HS-27A (cell line): ENCODE measurements at places on chromosomes 2 and 18.

- DNase-seq, result no peak
These were observed 159.8 kb downstream of the SH3RF3 start for GRCh38 chr2:109288544-109289368.

- DNase-seq, result no peak
These were observed 259.0 kb downstream of the PAX3 start for GRCh38 chr2:222039821-222040220.

DNA sequence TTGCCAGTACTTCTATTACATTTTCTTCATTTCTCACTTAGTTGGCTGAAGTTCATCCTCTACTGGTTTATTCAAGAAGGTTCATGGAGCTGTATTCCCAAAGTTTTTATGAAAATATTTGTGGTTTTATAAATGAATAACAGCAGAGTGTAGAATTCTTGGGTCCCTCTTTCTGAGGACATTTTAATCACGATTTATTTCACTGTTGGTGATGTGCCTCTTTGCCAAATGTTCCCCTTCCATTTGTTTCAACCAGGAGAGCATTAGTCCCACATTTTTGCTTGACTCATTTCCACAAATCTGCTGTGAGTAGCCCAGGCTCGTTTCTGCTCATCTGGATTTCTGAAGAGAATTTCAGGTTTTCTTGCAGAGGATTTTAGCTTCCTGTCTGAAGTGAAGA lies 20.8 kb downstream of the COPS7B start:
- DNase-seq, result no peak

GRCh38 chr2:17226941-17227490 lies 291.2 kb downstream of the RAD51AP2 start:
- DNase-seq, result no peak

- DNase-seq, result no peak
These were observed 195.1 kb downstream of the KCNE4 start for GRCh38 chr2:223247136-223247535.

DNA sequence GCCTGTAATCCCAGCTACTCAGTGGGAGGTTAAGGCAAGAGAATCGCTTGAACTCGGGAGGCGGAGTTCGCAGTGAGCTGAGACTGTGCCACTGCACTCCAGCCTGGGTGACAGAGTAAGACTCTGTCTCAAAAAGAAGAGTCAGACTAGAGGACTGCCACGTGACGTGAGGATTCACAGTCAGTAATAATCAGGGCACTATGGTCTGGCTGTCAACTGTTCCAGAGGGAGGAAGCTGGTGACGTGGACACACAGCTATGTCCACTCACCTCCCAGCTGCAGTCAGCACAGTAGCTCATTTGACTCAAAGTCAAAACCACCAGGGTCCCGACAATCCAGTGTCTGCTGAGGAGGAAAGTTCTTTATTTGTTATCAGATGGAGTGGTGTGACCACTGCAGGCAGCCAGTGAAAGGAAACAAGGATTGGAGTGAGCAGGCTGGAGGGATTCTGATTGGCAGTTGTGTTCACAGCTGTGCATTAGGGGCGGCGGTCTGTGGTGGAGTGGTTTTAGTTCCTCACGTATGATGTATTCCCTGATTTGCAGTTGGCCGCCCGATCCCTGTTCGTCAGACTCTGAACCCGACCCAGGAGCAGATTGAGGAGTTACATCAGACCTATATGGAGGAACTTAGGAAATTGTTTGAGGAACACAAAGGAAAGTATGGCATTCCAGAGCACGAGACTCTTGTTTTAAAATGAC lies 37.9 kb downstream of the MOGAT1 start:
- DNase-seq, result peak; percentile 36

DNA sequence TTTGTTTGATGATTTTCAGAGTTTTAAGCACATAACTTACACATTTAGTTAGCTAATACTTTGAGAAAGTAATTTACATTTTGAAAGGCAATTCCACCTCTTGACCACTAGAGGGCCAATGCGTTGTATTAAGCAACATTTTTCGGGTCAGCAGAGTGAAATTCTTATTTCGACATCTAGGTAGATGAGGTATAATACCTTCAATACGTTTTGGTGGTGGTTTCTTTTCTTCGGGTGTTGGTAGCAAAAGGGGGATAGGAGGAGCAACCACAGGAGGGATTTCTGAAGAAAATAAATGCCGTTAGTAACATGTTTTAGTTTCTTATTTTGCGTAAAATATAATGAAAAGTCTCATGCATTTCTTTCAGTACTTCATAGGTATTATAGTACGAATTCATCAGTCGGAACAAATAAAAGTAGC lies 106.3 kb downstream of the TTN start:
- no peak for DNase-seq

- DNase-seq, result no peak
These were observed 45.6 kb downstream of the MEX3C start for GRCh38 chr18:51151568-51152511.

DNA sequence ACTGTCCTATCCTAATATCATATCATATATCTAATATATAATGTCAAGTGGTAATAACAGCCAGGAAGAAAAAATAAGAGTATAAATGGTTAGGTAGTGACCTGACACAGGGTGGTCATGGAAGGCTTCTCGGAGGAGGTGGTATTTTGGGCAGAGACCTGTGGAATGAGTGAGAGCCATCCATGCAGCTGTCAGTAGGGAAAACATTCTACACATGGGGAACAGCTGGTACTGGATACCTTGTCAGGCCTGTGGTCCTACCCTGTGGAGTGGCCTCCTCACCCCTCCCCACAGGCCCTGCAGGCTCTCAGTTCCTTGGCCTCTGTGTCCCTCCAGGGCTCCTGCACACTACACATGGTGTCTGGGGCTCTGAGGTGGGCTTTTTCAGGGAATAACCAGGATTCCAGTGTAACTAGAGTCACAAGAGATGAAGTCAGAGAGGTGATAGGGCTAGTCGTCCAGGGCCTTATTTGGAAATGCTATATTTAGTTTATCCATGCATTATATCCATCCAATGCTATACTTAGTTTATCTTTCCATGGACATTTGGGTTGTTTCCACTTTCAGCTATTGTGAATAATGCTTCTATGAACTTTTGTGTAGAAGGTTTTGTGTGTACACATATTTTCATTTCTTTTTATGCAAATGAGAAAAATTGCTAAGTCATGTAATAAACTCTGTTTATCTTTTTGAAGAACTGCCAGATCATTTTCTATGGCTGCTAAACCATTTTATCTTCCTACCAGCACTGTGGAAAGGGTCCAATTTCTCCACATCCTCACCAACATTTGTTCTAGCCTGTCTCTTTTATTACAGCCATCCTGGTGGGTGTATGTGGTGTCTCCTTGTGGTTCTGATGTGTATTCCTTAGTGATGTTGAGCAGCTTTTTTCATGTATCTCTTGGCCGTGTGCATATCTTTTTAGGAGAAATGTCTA lies 75.6 kb downstream of the TPGS2 start:
- no peak for DNase-seq

DNA sequence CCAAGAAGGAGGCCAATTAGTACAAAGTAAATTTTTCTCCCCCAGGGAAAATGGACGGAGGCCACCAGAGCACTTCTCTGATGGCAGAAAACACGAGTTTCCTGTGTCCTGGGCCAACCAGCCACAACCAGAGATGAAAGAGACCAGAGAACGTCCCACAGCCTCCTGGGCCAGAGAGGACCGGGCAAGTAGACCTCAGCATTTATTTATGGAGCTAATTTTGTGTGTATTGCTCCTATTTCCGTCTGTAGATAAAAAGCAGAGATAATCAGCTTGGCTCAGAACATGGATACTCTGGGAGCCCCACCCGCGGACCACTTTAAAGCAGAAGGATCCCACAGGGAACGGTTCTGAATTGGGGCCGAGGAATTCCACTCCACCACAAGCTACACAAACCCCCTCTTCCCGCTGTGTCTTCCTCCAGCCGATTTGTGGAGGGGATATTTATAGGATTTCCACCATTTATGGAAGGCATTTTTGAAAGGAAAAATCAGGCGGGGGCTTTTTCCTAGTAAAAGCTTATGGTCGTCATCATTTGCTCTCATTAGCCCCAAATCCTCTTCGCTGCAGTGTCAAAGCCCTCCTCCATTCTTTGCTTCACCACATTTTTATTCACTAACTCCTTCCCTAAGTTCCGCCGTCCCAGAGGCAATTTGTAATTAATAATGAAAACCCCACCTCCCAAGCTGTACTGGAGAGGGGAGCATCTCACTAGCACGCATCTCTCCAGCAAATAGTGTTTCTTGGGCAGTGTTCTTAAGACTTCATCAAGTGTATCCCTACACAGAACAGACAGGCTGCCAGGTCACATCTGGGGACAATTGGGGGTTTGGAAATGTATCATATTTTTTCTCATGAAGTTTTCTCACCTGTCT lies 43.7 kb upstream of the TWIST2 start:
- no peak for DNase-seq

- no peak for DNase-seq
These were observed 357.6 kb upstream of the CWC22 start for GRCh38 chr2:180364719-180365118.

DNA sequence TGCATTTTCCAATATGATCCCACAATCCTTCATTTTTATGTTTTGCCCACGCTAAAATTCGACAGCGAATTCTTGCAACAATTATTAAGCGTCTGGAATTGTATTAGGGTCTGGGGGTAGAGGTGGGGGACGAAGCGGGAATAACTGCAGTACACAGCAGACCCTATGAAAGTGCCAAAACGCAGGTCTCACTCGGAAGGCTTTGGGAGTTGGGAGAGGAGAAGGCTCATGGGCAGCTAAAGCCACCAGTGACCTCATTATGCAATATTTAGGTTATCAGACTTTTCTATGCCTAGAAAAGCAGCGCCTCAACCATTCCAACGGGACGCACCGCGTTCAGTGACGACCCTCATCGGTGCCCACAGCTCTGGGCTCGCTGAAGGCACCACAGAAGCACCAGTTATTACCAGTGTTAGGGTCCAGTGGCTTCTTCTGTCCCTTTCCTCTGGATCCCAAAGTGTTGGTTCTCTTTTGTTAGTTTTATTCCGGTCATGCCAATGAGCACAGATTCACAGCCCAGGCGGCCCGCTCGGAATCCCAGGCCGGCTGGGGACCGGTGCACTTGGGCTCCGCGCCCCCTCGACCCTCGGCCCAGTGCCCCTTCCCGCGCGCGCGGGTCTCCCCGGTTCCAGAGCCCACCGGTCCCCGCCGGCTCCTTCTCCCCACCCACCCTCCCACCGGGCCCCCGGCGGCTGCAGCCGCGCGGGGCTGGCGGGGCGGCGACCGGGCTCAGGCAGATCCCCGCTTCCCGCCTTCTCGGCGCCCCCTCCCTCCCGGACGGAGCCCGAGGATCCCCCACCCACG lies 737 bp upstream of the MAPK4 start:
- no peak for DNase-seq

DNA sequence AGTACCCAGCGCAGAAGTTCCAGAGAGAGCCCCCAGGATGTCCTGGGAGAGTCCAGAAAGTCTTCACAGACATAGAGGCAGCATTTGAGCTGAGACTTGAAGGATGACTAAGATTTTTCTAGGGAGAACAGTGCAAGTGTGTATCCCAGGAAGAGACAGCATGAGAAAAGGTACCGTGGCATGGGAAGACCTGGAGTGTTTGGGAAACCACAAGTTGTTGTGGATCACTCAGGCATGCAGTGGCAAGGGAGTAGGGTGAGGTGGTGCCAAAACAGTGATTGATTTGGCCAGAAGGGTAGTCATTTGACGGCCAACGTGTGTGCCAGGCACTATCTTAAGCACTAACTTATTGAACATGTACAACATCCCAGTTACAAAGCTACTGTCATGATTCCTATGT lies 24.5 kb upstream of the KCNK3 start:
- DNase-seq, result no peak

DNA sequence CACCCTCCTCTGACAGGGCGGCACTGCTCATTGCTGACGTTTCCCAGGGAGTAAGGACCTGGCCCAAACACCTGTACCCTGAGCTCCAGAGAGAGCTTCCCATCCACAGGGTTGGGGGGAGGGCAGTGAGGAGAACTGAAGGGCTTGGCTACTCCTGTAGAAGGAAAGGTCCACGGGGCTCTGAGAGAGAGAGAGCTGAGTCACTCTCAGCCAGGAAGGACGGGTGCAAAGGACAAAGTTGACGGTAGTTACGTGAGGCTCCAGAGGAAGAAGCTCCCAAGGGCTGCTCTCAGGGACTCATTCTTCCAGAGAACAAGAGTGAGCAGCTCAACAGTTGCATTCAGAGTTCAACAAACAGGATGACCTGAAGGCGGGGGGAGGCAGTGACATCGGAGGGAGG lies 852.5 kb downstream of the GALR1 start:
- no peak for DNase-seq

GRCh38 chr2:241924069-241924908 lies 54.8 kb downstream of the RTP5 start:
- no peak for DNase-seq

GRCh38 chr2:45765007-45765727 lies 113.7 kb downstream of the PRKCE start:
- DNase-seq, result no peak

- DNase-seq, result no peak
These were observed 10.6 kb downstream of the CXCR4 start for GRCh38 chr2:136107051-136108033.

GRCh38 chr2:216632346-216632951 lies 771 bp upstream of the IGFBP2 start:
- no peak for DNase-seq

- no peak for DNase-seq
These were observed 32.7 kb downstream of the ALMS1 start for GRCh38 chr2:73418343-73418742.

DNA sequence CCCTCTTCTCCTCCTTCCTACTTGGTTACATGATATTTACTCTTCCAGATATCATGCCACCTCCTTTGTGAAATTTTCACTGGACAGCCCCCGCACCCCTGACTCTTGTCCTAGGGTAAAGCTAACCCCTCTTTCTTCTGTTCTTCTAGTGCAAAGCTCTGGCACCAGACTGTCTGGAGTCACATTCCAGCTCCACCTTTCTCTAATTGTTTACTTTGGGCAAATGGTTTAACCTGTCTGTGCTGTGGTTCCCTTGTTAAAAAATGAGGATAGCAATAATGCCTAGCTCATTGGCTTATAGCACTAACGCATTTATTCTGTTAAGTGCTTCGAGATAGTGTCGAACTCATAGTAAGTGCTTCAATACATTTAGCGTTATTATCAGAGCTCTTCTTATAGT lies 306.2 kb downstream of the ALK start:
- DNase-seq, result no peak

- DNase-seq, result no peak
These were observed 5.0 kb downstream of the NAGK start for GRCh38 chr2:71073475-71073874.

- no peak for DNase-seq
These were observed 1572.8 kb upstream of the PIK3C3 start for GRCh38 chr18:40382197-40382596.

DNA sequence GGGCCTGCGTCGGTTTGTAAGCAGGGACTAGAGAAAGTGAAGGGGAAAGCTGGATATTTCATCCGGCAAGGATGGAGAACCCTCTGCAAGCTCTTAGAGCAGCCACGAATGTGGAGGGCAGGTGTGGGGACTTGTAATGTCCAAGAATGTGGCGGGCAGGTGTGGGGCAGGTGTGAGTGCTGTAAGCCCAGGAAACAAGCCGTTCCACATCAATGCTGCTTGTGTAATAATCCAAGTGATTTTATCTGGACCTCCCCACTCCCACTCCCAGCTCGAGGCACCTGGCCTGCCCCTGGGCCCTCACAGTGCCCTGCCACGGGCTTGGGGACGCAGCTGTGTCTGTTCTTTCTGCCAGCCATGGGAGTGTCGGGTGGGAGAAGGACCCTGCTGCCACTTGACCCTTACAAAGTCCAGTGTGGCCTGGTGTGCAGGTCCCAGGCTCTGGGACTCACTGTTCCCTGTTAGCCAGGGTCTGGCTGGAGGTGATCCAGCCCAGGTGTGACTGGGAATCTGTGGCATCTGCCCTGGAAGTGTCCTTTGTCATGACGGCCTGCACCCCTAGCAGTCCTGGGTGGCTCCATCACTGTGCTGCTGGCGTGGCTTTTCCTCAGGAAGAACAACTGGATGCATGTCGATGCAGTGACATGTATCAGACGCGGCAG lies 42.8 kb downstream of the SOX11 start:
- no peak for DNase-seq

GRCh38 chr2:102397209-102397608 lies 25.8 kb upstream of the IL18RAP start:
- DNase-seq, result no peak
